Colonic mucosa (tissue), 4 donors: ENCODE measurements at places on chromosomes 16 and 17.

GRCh38 chr17:62680541-62681052 is 53.1 kb downstream of the MRC2 start:
- no peak for DNase-seq
- no peaks in the 10 kb centered on the region for H3K27me3 ChIP-seq
- no peaks in the 10 kb centered on the region for H3K36me3 ChIP-seq
- H3K27ac ChIP-seq: no peak overlapping the region

GRCh38 chr17:28174352-28175046 is 132.0 kb downstream of the NLK start:
- H3K36me3 ChIP-seq: no peaks in the 10 kb centered on the region
- H3K4me3 ChIP-seq: no peak overlapping the region
- no peak overlapping the region for H3K27ac ChIP-seq
- H3K4me1 ChIP-seq: no peaks in the 10 kb centered on the region
- no peak for DNase-seq
- H3K27me3 ChIP-seq: no peaks in the 10 kb centered on the region

- H3K27me3 ChIP-seq: no peaks in the 10 kb centered on the region
- no peaks in the 10 kb centered on the region for H3K36me3 ChIP-seq
- no peak overlapping the region for H3K4me3 ChIP-seq
- no peak overlapping the region for H3K27ac ChIP-seq
Observed at GRCh38 chr17:28008513-28008912, 34.0 kb upstream of the NLK start.

- H3K27me3 ChIP-seq: no peaks in the 10 kb centered on the region
- H3K4me1 ChIP-seq: no peaks in the 10 kb centered on the region
- H3K4me3 ChIP-seq: no peak overlapping the region
- H3K27ac ChIP-seq: no peak overlapping the region
Observed at GRCh38 chr17:56528696-56529095, 64.8 kb upstream of the NOG start.
